ENCODE measurements at places on chromosomes 5 and 9.

- DNase-seq: no peak
Measured at GRCh38 chr9:82447343-82447742, 458.8 kb downstream of the SPATA31D1 start.

- no peak for DNase-seq
Measured at GRCh38 chr9:34998266-34998665, 8.7 kb downstream of the DNAJB5 start.

DNA sequence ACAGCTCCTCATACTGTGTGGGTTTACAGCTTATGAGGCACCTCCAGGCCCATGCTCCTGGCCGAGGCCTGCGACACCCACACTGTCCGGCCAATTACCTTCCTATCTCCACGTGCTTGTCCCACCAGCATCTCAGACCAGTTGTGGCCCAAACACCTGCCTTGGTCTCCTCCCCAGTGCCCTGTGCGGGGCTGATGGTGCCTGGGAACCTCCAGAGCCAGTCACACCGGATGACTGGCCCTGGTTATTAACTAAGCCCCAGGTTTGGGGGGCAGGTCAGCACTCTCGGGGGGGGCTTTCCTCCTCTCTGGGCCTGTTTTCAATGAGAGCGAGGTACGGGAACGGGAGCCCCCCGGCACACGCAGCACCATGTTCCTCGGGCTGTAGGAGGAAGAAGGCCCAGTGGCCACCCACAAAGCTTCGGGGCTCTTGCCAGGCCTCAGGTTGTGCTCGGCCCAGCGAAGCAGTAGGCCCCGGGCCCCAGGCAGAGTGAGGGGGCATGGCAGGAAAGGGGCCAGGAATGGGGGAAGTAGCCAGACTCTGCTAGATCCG is 76.0 kb upstream of the PHYKPL start:
- no peak for DNase-seq

DNA sequence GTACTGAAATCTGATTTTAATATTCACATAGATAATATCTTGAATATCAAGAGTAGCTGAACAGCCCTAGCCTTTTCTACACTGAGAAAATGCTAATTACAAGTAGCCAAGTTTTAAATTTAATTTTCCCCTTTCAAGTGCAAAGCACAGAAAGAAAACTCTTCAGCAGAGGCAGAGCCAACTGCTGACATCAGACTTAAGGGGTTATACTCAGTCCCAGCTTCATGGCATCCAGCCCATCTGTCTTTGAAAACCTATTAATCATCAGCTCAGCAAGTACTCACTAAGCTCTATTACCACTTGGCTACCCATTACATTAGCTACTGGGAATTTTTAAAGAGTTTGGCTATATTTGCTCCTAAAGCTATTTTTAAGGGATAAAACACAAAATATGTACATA is 220.5 kb downstream of the SLC12A2 start:
- no peak for DNase-seq

DNA sequence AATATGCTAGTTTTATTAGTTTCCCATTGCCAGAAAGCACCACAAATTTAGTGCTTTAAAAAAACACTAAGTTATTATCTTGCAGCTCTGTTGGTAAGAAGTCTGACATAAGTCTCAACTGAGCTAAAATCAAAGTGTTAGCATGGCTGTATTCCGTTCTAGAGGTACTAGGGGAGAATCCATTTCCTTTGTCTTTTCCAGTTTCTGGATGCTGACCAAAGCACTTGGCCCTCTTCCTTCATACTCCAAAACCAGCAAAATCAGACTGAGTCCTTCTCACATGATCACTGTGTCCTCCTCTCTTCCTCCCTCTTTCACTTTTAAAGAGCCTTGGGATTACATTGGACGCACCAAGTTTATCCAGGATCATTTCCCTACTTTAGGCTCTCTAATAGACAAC is 9.5 kb downstream of the CDH18 start:
- DNase-seq: no peak

- no peak for DNase-seq
Measured at GRCh38 chr5:160363660-160364395, 6.6 kb downstream of the C1QTNF2 start.

DNA sequence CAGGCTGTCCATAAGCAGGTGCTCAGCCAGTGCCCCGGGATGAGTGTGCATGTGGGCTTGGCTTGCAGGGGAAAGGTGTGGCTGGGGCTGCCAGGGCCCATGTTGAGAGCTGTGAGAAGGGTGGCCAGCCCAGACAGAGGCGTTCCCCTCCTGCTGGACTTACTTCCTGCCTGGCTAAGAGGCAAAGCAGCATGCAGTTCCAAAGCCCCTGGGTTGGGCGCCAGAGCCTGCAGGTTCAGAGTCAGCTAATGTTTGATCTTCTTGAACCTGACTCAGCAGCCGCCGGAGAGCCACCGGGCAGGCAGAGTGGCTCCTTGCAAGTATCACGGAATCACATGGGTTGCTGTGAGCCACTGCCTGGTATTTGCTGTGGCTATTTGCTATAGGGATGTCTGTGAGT is 168.4 kb upstream of the MAP1B start:
- no peak for DNase-seq

- peak; percentile 46 for DNase-seq
Measured at GRCh38 chr9:132160802-132161742, 786 bp upstream of the NTNG2 start.

GRCh38 chr9:73216100-73216499 is 64.4 kb downstream of the ANXA1 start:
- no peak for DNase-seq

- no peak for DNase-seq
Measured at GRCh38 chr9:123957731-123958130, 27.8 kb upstream of the DENND1A start.

- DNase-seq: no peak
Measured at GRCh38 chr9:19373527-19373926, 6.5 kb downstream of the RPS6 start.

DNA sequence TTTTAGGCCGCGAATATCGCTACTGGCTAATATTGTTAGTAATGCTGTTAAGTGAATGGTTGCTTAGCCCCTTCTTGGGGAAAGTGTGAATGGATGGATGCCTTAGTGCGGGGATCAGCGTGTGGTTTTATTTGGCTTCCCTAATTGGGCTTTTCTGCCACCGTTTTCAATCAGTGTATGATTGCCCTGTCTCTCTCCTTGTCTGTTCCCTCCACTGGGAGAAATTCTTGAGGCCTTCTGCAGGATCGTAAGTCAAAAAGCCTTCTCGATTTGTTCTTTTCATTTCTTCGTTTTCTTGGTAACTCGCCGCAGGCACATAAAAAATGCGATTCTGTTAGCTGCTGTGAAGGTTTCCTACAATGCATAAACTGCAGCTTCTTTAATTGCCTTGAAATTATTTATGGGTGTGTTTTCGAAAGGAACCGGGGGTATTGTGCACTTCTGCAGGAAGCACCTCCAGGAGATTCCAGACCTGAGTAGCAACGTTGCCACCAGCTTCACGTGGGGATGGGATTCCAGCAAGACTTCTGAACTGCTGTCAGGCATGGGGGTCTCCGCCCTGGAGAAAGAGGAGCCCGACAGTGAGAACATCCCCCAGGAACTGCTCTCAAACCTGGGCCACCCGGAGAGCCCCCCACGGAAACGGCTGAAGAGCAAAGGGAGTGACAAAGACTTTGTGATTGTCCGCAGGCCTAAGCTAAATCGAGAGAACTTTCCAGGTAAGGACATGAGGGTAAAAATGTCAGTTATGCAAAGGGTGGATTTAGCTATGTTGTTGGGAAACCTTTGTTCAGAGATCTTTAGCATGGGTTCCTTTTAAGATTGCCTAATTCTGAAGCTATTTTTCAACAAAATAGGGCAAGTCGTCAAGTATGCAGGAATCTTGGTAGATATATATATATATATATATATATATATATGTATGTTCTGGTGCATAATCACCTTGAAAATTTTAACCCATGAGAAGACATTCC is 700 bp downstream of the SKP2 start:
- peak; percentile 94 for DNase-seq

DNA sequence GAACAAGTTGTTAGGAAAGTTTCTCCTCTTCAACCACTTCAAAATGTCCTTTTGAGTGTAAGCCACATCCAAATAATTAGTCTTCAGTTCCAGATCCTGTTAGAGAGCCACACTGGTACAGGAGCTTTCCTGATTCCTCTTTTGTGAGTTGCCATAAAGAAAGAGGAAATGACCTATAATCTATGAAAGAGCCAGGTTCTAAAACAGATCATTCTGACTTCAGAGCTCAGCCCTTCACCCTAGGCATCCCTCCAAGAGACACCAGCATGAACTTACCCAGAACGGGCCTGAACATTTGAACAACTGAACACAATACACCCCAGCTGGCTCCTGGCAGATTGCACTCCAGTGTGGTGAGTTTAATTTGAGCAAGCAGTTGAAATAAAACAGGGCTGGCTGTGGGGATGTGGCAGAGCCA is 25.7 kb downstream of the SLC1A1 start:
- no peak for DNase-seq

DNA sequence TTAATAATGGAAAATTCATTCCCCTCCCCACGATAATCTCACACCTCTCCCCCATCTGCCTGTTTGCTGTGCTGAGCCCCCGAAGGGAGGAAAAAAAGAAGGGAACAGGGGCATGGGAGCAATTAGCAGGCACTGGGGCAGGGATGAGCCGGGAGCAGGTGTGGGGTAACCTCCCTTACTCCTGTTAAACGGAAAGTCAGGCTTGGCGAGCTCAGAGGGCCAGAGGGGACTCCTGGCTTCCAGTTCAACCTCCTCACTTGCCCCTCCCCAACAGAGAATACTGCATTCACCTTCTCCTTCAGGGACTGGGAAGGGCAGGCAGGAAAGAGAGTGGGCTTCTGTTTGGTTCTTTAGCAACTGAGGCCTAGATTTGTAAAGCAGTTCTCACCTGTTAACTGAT is 1.6 kb downstream of the AFAP1L1 start:
- DNase-seq: no peak

DNA sequence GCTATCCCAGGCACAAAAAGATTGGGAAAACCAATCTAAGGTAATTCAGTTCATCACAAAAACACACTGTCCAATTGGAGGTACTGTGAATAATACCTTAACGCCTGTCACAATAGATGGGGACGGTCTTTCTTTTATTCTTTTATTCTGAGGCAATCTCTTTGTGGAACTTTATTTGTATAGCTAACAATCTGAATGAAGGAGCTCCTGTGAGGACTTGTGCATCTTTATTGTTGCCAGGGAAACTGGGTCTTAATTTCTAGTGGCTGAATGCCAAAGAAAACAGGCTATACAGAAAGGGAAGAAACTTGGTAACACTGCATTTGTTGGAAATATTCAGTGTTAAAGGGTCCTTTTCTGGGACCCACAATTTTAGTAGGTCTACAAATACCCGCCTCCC is 546.9 kb upstream of the C9orf72 start:
- no peak for DNase-seq

- no peak for DNase-seq
Measured at GRCh38 chr5:16870878-16871277, 65.2 kb downstream of the MYO10 start.

GRCh38 chr9:132888151-132888550 is 9.5 kb downstream of the SPACA9 start:
- no peak for DNase-seq

DNA sequence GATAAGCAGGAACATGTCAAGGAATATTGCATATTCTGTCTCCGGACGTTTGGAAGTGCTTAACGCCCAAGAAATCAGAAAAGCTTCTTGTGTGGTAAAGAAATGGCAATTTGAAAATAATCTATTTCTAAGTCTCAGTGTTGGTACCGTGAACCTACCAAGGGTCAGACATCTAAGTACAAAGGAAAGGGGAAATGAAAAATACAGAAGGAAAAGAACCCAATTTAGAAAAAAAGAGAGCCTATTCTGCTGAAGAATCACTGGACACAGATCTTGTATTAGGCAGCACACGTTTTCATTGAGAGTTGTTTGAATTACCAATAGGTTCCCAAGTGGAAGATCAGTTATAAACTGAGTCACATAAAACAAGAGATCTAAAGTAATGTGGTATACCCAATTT is 46.9 kb upstream of the CEP78 start:
- DNase-seq: no peak
